Activated CD4-positive, alpha-beta T cell treated with anti-CD3 and anti-CD28 coated beads, Interleukin-2, amount 10 ng/mL, durations not matched to agents 7 days and 5 days (primary cell): ENCODE measurements at places on chromosomes 11 and 22.

DNA sequence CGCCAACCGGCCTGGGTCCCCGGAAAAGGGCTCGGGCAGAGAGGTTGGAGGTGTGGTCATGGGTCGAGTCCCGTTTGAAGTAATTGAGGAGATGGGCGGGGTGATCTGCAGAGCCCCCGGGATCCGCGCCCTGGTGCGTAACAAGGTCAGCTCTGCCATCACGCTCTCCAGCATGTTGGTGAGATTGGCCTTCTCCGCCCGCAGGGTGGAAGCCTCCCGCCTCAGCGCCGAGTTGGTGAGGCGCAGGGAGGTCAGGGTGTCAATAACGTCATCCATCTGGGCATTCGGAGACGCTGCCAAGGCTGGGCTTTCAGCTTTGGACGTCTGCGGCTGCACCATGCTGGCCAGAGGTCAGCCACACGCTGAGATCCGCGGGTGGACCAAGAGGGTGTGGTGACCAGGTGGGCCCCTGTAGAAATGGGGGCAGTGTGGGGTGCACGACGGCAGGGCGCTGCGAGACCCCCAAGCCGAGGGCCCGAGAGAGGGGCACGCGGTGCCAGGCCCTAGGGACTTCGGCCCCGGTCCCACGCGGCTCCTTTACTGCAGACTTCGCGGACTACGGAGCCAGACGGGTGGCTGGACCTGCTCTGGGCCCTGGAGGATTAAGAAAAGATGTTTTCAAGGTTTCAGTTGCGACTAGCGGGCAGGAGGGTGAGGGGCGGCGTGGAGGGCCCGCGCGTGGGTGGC, 672 bp downstream of the RTL6 start:
- no peak for DNase-seq

DNA sequence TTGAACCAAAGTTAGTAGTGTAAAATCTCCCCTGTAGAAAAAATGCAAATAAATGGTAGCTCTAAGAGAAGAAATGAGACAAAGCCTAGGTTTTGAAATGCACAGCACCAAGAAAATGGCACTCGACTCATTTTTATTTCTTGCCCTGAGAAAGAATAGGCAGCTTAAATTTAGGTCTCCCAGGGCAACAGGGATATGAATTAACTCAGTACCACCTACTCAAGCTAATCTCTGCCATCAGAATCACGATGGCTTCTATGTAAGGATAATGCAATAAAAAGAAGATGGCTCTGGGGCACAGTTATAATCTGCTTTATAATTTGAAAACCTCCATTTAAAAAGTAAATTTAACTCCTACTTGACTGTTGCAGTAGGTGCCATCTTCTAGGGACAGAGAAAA, 1784.3 kb downstream of the LRRC4C start:
- no peak for DNase-seq

- no peak for DNase-seq
Observed at GRCh38 chr11:123797114-123797513, 9.0 kb downstream of the OR6M1 start.

DNA sequence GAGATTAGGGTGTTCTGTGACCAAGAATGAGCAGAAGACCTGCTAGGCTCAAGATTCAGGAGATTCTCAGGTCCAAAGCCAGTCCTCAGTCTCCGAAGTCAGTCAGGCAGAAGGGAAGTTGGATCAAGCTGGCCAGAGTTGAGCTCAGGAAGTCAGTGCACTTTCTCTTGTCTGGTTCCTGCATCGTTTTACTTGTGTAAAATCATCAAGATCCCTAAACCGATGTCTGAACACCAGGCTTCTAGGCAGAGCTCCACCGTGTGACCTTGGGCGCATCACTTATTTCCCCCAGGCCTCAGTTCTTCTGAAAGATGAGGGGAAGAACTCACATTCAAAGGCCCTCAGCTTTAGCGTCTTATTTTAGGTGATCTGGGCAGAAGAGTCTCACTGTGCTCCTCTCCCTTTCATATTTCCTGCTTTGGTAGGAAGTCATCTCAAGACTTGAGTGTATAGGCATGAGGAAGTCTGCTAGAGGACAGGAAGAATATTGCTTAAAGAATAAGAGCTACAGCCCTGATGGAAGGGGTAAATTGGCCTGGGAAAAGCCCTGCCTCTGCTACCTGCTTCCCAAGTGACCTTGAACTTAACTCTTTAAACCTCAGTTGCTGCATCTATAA, 20.2 kb downstream of the NF2 start:
- no peak for DNase-seq

GRCh38 chr11:133107136-133107535, 425.2 kb downstream of the OPCML start:
- no peak for DNase-seq

DNA sequence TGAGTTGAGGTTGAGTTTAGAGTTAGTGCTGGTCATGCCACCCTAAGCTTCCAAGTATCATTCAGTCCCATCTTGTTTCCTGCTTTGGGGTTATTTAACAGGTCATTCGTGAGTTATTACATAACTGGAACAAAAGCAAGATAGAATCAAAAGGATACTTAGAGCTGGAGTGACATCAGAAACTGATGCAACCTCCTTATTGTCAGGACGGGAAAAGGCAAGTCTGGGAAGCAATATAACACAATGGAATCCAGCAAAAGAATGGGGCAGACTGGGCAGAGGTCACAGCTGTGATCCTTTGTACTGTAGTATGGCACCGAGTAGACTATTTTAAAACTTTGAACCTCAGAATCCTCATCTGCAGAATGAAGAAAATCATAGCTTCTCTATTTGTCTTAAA, 4.4 kb upstream of the PRSS23 start:
- DNase-seq, result no peak

- DNase-seq, result no peak
Observed at GRCh38 chr11:27291302-27291889, 71.6 kb downstream of the CCDC34 start.

DNA sequence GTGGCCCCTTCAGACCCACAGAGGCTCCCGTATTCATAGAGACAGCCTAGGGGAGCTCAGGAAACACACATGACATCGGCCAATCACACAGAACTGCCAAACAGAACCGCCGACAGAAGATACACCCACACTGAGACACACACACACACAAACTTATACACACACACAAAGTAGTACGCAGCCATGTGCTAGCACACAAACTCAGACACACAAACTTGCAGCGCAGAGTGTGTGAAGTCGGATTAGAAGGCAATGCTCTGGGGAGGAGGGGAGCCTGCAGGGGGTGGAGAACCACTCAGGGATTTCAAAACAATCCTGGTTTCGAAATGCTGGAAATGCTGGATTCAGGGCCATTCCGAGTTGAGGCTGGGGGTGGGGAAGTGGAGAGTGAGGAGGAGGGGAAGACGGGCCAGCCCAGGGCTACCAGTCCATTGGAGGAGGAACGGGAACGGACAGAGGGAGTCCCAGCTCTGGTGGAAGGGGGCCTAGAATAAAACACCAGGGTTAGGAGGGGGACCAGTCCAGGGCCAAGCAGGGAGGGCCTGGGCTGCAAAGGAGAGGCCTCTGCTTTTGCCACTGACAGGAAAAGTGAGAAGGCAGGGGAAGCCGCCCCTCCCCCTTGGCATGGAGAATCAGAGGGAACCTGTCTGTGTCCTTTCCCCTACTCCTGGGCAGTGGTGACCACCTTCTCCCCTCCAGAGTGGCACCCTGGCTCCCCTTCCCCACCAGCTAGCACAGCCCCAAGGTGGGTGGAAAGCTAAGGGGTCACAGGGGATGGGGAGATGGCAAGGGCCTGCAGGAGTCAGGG, 4.4 kb downstream of the BCL9L start:
- DNase-seq, result no peak

DNA sequence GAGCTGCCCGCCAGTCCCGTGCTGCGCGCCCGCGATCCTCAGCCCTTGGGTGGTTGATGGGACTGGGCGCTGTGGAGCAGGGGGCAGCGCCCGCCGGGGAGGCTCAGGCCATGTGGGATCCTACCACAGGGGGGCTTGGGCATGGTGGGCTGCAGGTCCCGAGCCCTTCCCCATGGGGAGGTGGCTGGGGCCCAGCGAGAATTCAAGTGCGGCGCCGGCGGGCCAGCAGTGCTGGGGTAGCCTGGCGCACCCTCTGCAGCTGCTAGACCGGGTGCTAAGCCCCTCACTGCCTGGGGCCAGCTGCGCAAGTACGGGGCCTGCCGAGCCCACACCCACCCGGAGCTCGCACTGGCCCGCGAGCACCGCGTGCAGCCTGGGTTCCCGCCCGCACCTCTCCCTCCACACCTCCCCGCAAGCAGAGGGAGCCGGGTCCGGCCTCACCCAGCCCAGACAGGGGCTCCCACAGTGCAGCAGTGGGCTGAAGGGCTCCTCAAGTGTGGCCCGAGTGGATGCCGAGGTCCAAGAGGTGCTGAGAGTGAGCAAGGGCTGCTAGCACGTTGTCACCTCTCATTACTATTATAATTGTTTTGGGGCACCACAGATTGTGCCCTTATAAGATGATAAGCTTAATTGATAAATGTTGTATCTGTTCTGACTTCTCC, 333.2 kb downstream of the CASP12 start:
- DNase-seq, result no peak

DNA sequence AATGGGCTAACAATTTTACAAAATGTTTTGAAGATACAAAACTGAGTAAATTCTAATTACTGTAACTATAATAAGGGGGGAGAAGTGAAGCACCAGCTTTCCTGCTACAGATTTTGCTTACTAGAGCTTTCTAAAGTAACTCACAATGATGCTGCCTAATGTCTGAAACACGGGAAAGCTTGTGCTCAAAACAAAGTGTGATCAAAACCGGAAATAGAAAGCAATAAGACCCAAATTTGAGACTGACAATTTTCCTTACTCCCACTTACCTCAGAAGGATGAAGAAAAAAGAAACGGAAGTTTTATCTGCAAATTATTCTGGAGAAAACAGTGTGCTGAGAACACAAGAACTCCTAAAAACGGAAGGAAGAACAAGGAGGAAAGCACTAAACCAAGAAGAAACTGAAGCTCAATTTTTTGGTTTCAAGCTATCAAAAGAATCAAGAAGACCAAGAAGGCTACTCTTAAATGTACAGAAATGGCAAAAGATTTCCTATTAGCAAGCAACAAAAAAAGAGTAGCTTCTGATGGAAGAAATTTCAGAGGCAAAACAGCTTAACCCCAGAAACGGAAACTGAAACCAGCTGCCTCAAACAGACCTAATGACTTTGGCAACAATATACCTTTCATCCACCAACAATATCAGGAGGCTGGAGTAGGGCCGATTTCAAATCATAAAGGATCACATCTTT, 33.4 kb downstream of the AMBRA1 start:
- DNase-seq, result peak; percentile 62

- no peak for DNase-seq
Observed at GRCh38 chr11:105168457-105168856, 28.9 kb upstream of the CARD18 start.

- DNase-seq, result no peak
Observed at GRCh38 chr11:92633820-92634219, 335.6 kb upstream of the MTNR1B start.

GRCh38 chr11:2789791-2790567, 90.2 kb upstream of the KCNQ1OT1 start:
- DNase-seq, result no peak

GRCh38 chr11:36330411-36330810, 34.3 kb downstream of the PRR5L start:
- DNase-seq, result no peak

- DNase-seq, result no peak
Observed at GRCh38 chr11:110311783-110312579, 15.6 kb upstream of the RDX start.

DNA sequence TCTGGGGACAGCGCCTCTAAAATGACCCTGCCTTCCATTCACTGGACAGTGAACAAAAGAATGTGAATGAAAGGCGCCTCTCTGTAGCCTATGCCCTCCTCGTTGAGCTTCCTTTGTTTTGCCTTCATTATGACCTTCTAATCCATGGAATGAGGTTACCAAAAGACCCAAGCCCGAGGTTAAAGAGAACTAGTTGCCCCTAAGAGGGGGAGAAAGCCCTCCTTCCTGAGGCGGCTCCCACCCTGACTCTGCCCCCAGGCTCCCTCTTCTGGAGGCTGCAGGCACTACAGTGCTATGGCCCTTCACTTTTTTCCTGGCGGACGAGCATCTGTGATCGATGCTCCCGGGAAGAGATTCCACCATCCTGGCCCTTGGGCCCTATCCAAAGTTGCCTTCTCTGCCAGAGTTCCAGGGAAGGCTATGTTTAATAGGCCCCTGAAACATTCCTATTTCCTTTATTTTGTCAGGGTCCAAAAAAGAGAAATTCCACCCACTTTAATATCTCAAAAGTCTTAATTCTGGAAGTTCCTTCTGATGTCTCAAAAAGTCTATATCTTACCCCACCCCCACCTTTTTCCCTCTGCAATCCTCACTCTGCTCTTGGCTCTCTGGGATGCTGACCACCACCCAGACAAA, 147.3 kb downstream of the FEZ1 start:
- peak; percentile 27 for DNase-seq

DNA sequence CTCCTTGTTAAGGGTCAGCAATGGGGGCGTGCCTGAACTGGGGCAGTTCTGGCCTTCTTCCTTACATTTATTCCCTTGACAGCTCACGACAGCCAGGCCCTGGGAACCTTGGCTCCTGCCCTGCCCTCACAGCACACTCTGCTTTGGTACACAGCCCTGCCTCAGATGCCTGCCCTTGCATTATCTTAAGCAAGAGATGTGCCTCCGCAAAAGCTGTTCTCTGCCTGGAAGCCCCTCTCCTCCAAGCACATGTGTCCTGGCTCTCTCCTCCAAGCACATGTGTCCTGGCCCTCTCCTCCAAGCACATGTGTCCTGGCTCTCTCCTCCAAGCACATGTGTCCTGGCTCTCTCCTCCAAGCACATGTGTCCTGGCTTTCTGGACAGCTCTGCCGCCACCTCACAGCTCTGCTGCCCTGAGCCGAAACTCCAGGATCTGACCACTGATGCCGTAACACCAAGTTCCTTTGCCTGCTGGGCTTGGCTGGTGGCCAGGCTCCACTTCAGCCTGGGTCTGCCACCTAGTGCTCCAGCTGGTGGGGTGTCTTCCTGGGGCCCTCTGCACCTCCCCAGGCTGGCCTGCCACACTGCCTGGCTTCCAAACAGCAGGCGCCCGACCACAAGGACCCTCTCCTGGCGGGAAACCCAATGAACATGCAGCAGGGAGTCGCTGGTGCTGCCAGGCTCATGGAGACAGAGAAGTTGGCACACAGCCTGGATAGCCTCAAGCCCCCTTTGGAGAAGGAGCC, 53.0 kb downstream of the SCUBE1 start:
- no peak for DNase-seq

GRCh38 chr22:44023404-44024287, 456 bp upstream of the PARVB start:
- DNase-seq, result peak; percentile 30

- no peak for DNase-seq
Observed at GRCh38 chr11:105923252-105923651, 98.8 kb downstream of the MSANTD4 start.

- peak; percentile 42 for DNase-seq
Observed at GRCh38 chr22:38873469-38874411, 1.7 kb upstream of the CBX6 start.

- no peak for DNase-seq
Observed at GRCh38 chr22:48153726-48154125, 1391.3 kb downstream of the TBC1D22A start.

DNA sequence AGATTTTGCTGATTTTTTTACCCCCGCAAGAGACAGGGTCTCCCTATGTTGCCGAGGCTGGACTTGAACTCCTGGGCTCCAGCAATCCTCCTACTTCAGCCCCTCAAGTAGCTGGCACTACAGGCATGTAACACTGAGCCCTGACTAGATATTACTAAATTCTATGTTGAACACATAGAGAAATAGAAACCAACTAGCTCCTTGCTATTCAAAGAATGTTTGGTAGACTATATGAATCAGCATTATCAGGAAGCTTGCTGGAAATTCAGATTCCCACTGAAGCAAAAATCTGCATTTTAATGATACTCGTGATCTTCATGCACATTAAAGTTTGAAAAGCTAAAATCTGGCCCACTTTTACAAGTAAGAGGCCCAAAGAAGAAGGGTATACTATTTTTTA, 11.9 kb downstream of the TMEM41B start:
- DNase-seq, result no peak

- DNase-seq, result peak; percentile 64
Observed at GRCh38 chr11:60193687-60194433, 11.0 kb upstream of the MS4A6A start.
